ENCODE measurements at places on chromosomes 7 and 10.

- DNase-seq: no peak
Measured at GRCh38 chr7:29607889-29608288, 44.3 kb downstream of the PRR15 start.

GRCh38 chr7:50627824-50628361, 62.7 kb upstream of the DDC start:
- no peak for DNase-seq

DNA sequence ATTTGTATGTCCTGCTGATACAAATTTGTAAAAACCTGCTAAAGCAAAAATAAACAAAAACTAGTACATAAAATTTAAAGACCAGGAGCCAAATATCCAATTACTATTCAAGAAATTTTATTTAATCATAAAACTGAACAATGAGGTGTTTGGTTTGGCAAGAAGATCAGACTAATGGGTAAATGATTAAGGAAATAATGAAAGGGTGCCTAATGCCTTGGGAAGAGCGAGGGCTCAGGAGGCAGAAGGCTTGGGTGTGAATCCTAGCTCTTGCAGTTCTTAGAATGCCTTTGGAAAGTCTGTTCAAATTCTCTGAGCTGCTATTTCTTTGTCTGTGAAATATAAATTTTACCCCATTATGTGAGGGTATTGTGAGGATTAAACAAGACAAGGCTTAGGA, 32.4 kb downstream of the NAPEPLD start:
- no peak for DNase-seq

GRCh38 chr10:61870526-61870895, 31.0 kb upstream of the ARID5B start:
- DNase-seq: no peak
